Thyroid gland (tissue), 4 donors: ENCODE measurements at places on chromosomes 6 and 20. TPM values are rescaled to one million over a fixed set of nuclear protein-coding genes. Genes with fewer than 3 reads are reported as not detected.
A peak's percentile ranks its signal among the peaks of the same experiment; 100 is the strongest.

The GATA5 gene
- total RNA-seq, result 0.54 TPM

The MLIP gene
- total RNA-seq, result 8.1 TPM

The OTOR gene
- not detected for total RNA-seq

The CCDC170 gene
- total RNA-seq, result 3.4 TPM

DNA sequence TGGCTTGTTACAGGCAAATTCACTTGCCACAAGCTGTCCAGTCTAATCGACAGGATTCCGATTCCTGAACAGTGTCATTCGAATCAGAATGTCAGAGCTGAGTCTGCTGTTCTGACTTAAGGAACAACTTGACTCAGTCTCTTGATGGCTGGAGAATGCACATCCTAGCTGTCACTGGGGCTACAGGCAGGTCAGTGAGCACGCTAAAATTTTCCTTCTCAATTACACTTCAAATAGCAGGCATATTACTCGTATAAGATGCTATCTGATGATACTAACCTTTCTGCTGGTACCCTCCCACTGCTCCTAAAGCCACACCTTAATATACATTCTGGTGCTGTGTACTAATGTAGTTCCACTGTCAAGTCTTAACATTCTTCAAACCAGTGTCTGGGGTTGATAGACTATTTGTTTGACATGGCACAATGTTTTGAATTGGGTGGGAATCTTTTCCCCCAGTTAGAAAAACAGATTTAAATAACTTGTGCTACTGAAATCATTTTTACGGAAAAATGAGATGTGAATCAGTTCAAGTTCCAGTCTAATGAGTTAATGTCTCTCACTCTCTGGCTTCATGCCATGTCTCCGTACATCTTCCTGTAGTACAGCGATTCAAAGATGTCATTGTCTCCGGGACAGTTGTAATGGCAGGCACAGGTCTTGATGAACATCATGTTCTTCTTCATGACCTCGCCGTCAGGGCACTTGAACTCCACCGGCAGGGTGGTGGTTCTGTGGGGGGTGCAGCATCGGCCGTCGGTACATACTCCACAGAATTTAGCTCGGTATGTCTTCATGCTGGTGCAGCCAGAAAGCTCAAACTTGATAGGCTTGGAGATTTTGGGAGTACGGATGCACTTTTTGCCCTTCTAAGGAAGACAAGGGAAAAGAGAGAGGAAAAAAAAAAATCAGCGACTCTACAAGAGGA is 2.2 kb downstream of the CCN2 start:
- no peak for DNase-seq

- peak; percentile 56 for DNase-seq
These were observed 27.8 kb downstream of the FOXA2 start for GRCh38 chr20:22556565-22557056.

DNA sequence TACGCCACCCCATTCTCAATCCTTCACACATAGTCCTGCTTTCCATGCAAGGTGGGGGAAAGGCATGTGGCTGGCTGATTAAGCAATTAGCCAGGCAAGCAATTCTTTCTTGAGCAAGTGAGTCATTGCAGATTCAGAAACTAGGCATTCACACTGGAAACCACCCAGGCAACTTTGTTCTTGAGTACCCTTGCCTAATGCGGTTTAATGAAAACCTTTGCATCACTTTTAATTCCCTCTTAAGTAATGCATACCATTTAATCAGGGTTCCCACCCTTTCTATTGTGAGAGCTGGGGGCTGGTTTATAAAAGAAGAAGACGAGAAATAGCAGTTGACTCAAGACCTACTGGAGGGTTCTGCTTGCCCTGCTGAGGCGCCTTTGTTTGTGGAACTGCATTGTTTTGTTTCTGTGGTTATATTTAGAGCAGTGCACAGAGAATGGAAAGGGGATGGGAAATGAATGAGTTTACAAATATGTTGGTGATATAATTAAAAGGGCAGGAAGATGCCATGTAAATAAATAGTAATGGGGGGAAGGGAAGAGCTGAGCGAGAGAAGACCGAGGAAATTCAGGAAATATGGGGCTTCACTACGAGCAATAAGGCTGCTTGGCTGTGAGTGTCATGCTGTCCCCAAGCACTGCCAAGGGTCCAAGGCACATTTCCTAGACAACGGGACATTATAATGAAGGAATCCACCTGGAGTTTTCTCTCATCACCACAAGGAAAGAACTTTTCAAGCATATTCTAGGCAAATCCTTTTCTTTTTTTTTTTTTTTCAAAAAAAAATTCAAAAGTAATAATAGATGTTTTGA is 48.8 kb upstream of the TSHZ2 start:
- DNase-seq, result no peak

- DNase-seq, result no peak
These were observed 26.7 kb downstream of the RBCK1 start for GRCh38 chr20:434661-435419.

GRCh38 chr20:17525650-17526049 is 5.5 kb downstream of the BFSP1 start:
- DNase-seq, result peak; percentile 42

DNA sequence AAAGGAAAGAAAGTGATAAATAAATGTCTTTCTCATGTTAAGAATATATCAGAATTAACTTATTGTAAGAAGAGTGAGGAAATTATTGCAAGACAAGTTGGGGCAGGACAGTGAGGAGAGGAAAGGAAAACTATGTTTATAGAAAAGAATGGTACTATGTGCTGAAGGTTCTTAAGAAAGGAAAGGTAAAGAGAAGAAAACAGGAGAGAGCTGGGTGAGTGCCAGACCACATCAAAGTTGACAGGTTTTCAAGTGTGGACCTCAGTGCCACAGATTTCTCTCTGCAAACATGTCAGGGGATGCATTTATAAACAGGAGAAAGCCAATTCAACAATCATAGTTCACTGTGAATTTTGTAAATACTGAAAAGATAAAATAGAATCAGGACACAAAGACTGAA is 439.2 kb downstream of the PKHD1 start:
- DNase-seq, result no peak

DNA sequence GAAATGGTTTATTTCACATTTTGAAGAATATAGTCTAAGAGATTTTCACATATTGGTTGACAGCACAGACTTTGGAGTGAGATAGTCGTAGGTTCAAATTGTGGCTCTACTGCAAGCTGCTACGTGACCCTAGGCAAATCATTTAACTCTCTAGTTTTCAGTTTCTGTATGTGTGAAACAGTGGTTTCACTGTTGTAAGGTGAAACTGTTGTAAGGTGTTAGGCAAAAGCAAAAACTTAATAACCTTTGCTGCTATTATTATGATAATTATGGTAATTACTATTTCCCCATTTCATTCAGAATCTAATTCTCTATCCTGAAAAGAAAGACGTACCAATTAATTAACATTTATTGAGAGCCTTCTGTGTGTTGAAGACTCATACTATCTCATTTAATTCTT is 144.2 kb downstream of the REV3L start:
- DNase-seq, result no peak

DNA sequence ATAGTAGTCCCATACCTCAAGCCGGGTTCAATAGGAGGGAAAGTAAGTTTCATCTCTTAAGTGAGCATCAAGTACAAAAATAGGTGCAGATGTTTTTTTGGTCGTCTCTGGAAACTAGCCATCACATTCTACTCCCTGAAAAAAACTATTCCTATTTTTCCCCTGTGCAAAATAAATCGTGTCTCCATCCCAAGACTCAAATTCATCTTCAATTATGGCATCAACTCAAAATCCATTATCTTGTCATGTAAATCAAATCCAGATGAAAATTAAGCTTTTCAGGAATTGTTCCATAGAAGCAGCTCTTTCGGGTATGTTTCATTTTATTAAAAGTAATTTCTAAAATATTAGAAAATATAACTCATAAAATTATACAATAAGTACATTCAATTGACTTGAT is 1368.4 kb downstream of the GRIK2 start:
- DNase-seq, result no peak

GRCh38 chr6:142760152-142760551 is 184.8 kb downstream of the HIVEP2 start:
- no peak for DNase-seq

- DNase-seq, result no peak
These were observed 207.1 kb downstream of the NFATC2 start for GRCh38 chr20:51335329-51335841.

GRCh38 chr6:116329156-116329555 is 41.6 kb upstream of the DSE start:
- DNase-seq, result no peak

DNA sequence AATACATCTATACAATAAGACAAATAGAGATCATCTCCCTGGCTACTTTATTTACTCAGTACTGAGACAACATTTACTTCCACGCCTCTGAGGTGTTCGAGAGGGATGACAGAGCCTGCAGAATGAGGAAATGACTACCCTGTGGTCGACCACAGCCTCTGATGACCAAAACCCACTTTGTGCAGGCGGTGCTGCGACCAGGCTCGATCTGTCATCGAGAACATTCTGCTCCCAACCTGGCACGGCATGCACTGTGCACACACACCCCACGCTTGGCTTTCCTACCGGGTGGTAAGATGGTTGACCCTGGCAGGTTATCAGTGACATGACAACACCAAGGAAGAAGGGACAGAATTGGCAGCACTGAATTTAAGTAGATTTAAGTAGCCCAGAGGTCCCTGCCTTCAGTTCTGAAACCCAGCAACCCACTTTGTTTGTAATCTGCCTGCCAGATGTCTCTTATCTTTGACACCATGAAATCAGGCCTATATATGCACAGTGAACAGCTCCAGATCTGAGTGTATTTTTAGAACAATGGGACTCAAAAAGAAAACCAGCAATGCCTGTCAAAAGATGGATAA is 42.6 kb downstream of the TTI1 start:
- peak; percentile 27 for DNase-seq

DNA sequence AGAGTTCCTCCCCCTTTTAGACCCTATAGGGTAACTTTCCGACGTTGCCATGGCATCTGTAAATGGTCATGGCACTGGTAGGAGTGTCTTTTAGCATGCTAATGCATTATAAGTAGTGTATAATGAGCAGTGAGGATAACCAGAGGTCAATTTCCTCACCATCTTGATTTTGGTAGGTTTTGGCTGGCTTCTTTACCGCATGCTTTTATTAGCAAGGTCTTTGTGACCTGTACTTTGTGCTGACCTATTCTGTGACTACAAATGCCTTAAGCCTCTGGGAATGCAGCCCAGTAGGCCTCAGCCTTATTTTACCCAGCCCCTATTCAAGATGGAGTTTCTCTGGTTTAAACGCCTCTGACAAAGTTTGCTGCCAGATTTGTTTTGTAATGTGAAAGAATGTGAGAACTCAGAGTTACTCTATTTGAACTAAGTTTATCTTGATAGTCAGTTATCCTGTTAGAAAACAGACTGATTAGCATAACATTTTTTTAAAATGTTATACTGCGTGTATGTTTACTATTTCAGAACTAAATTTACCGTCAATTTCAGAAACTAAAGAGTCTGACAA is 111.3 kb upstream of the PRSS16 start:
- no peak for DNase-seq

DNA sequence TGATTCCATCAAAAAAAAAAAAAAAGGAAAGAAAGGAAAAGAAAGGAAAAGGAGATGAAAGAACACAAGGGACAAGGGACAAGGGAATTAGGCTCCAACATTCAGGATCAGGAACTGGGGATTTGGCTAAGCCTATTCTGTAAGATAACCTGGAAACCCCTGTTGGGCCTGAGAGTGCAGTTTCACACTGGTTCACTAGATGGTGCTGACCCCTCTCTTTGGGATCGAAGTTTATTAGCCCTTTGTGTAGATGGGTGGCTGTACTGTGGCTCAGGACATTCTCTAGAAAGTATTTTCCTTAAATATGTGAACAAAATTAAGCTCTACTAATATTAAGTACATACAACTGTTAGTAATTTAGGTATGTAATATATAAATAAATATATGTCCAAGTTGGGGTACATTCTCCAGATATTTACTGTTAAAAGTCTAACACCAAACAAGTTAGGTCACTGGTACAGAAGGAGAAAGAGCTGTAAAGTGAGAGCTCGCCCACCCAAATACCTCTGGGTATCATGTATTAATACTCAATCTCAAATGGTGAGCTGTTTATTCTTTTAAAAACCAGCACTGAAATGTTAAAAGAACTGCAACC is 6.3 kb downstream of the OR2A4 start:
- peak; percentile 42 for DNase-seq

DNA sequence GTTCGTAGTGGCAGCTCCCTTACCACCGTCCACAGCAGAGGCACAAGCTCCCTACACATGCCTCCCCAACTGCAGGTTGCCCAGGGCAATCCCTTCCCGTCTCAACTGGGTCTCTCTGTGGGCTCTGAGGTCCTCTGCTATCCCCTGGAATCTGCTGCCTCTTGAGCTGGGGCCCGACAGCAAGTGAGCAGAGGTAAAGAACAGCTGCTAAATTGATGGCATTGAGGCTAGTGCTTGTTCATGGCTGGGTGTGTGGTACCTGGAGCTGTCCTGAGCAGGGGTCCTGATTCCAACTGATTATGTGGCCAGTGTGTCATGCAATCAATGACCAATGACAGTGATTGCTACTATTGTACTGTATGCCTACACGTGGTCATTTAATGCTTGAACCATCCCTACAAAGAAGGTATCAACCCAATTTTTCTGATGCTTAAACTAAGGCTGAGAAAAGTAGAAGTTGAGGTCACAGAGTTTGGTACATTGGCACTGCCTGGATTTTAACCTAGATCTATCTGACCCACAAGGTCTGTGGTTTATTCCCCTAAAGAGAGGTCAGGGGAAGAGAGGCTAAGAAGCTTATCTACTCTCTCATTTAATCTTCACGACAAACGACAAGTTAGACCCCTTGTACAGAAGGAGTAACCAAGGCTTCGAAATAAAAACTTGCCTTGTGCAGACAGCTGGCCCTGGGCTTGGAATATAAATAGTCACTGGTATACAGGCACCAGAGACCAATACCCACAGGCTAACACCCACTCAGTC is 41.1 kb downstream of the HNF4A start:
- DNase-seq, result no peak

DNA sequence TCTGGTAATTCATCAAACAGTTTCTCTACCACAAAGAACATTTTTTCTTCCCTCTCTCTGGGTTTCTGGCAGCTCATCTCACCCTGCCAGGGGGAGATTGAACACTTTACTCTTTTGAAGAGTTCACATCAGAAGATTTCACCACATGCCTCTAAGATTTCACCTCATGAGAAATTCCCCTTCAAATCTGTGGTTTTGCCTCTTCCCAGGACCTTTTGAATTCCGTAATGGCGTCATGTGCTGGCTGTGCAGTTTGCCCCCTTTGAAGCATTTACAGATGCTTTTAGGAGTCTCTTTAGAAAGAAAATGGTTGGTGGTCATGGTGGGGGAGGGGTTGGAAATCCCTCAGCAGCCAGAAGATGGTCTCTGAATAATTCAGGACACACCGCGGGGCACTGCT is 486.1 kb downstream of the QKI start:
- no peak for DNase-seq
